ENCODE measurements at places on chromosomes 16 and 17. TPM values are rescaled to one million over a fixed set of nuclear protein-coding genes. Genes with fewer than 3 reads are reported as not detected.

WFIKKN2 gene
- under 0.01 TPM for total RNA-seq

SNAI3 gene
- total RNA-seq = not detected

PRSS33 gene
- not detected for total RNA-seq

PRAC2 gene
- total RNA-seq = not detected

RAB26 gene
- total RNA-seq = 0.97 TPM

KRT20 gene
- not detected for total RNA-seq

CD79B gene
- not detected for total RNA-seq

OR1A1 gene
- not detected for total RNA-seq

TBC1D3C gene
- total RNA-seq = not detected

CCL18 gene
- under 0.01 TPM for total RNA-seq

JPH3 gene
- total RNA-seq = not detected

ACSM2A gene
- total RNA-seq = not detected

SKA2 gene
- 52.2 TPM for total RNA-seq

HOXB13 gene
- total RNA-seq = 0.32 TPM

MYH11 gene
- 0.64 TPM for total RNA-seq

GPR142 gene
- not detected for total RNA-seq

SBK1 gene
- not detected for total RNA-seq
